Left renal pelvis (tissue), 4 donors: ENCODE measurements at places on chromosomes 7 and 10.

- no peak for DNase-seq
Measured at GRCh38 chr10:42609872-42610271, 28.5 kb downstream of the ZNF33B start.

DNA sequence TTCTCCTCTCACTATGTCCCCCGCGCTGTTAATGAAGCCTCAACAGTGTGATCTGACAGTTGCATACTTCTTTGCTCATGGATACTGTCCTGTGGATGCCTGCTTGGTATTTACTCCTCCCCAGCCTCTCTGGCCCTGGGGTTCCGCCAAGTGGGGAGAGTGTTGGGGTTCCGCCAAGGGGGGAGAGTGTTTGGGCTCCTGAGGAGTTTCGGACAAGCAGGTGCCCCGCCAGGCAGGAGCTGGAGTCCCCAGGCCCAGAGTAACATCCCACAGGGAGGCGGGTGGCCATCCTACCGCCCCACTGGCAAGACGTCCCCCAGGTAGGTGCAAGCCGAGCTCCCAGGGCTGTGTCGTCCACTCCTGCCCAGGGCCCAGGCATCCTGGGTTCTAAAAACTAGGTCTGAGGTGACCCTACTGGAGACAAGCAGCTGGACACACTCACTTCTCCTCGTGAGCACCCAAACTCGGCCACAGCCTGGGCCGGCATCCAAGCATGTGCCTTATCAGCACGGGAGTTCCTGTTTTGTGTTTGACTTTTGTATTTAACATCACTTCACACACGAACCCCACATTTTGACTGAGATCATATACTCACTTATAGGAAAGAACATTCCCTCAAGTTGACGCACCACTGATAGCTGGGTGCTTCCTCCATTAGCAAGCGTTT, 34.2 kb downstream of the CAMK2B start:
- peak; percentile 56 for DNase-seq

DNA sequence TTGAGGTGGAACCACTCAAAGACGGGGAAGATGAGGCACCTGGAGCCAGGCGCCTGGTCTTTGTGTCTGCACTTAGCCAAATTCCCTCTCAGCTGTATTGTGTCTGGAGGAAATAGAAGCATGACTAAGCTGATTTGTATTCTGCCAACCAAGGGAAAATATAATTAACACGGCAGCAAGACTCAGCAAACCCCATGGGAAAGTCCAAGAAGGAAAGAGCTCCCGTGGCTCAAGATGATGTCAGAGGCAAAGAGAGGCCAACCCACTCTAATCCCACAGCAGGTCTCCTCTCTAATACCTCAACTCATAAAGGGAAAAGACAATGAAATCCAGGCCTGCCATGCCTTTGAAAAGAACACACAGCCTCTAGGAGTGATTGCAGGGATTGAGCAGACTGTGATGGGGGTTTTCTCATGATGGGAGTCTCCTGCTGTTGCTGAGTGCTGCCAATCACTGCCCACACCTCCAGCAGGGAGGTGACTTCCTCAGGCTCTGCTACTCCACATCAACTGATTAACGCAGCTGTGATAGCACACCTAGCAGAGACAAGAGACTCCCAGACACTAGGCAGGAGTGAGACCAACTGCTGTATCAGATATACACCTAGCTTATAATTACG, 255.5 kb upstream of the C7orf33 start:
- DNase-seq: no peak

DNA sequence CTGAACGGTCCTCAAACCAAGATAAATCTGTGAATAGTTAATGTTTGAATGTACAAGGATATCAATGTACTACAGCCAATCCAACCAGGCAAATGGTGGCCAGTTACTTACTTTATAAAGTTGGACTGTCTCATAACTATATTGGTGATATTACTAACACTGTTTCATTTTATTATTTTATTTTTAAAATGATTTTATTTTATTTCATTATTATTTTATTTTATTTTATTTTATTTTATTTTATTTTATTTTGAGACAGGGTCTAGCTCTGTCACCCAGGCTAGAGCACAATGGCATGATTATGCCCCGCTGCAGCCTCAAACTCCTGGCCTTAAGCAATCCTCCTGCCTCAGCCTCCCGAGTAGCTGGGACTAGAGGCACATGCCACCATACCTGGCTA, 6.8 kb downstream of the IL15RA start:
- DNase-seq: no peak

GRCh38 chr10:47261121-47261520, 38.9 kb upstream of the GDF10 start:
- no peak for DNase-seq

GRCh38 chr10:55500931-55501559, 700.0 kb upstream of the PCDH15 start:
- DNase-seq: peak; percentile 6

DNA sequence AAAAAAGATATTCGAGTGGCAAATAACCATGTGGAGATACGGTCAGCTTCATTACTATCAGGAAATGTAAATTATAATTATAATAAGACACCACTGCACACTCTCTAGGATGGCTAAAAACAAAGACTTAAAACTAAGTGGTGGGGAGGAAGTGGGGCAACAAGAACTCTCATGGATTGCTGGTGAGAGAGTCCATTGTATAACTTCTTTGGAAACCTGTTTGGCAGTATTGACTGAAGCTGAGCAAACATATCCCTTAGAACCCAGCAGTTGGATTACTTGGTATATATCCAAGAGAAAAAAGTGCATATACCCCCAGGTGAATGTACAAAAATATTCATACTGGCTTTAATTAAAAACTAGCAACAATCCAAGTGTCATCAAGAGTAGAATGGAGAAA, 133.7 kb upstream of the CTBP2 start:
- no peak for DNase-seq

- DNase-seq: no peak
Measured at GRCh38 chr7:23810099-23810498, 100.1 kb downstream of the STK31 start.

GRCh38 chr10:111207500-111207899, 130.7 kb downstream of the ADRA2A start:
- no peak for DNase-seq

DNA sequence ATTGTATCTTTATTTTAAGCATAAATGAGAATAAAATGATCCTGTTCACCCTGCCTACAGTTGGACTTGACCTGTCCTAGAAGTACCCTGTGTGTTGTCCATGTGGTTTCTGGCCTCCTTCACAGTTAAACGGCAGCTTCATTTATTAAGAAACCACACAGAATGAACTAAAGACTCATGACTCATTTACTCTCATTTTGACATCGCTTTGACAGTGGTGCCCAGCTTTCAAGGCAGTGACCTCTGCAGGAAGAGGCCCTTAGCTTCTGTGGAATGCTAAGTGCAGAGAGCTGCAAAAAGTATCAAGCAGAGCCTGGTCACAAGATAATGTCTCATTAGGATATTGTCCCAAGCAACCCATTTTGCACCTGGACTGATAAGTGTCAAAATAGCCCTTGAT, 93.4 kb downstream of the AVL9 start:
- no peak for DNase-seq

DNA sequence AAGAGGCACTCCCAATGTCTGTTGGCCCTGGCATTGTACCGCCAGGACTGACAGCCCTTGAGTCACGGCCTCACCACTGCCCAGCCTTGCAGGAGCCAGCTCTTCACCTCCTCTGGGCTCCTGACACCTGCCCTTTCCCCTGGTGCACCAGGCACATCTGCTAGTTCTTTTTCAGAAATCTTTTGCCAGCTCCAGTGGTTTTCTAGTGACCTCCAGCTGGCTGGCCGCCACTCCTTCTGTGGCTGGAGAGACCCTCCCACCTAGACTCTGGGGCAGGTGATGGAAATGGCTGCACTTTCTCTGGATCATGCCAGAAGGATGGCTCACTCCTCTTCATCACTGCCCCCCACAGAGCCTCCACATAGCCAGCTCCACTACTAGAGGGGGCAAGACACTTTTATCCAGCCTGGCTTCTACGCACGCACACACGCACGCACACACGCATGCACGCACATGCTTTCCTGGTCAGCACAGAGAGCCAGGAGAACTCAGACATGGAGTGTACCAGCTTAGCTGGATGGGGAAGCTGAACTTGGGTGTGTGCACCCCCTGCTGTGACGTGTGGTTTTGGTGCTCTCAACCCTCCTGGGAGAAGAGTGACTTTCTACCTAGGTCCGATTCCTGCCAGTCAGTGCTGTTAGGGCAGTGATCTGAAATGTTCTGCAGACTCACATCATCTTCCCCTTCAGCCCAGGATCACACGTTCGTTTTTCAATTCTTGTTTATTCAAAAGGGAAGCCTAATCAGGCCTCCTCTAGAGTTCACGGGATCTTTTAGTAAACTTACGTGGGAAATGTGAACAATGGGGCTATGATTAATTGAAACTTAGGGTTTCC, 222.0 kb downstream of the PRPF18 start:
- no peak for DNase-seq

GRCh38 chr10:95389982-95390381, 99.2 kb upstream of the PDLIM1 start:
- no peak for DNase-seq
